ENCODE measurements at places on chromosomes 2 and 18.

DNA sequence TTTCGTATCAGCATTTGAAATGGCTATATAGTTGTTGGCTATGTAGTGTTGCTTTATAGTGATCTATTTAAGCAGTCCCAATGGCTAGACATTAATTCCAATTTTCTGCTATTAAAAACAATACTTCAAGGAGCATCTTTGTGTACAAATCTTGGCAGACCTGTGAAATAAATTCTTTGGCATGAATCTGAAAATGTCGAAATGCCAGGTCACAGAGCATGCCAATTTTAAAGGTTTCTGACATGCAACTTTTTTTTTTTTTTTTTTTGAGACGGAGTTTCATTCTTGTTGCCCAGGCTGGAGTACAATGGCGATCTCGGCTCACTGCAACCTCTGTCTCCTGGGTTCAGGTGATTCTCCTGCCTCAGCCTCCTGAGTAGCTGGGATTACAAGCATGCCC, 26.8 kb upstream of the CABLES1 start:
- DNase-seq: no peak

GRCh38 chr2:234044157-234044556, 6.3 kb upstream of the SPP2 start:
- no peak for DNase-seq

DNA sequence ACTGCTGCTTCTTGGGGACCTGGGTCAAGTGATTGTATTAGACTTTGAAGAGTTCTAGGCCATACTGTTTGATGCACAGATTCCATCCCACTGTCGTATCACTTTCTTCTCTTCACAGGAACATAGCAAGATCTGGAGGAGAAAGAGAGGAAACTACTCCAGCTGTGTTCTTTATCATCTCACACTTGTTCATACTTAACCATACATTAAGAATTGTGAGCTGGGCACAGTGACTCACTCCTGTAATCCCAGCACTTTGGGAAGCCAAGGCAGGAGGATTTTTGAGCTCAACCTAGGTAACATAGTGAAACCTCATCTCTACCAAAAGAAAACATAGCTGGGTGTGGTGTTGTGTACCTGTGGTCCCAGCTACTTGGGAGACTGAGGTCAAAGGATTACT, 111.7 kb downstream of the PARD3B start:
- no peak for DNase-seq

DNA sequence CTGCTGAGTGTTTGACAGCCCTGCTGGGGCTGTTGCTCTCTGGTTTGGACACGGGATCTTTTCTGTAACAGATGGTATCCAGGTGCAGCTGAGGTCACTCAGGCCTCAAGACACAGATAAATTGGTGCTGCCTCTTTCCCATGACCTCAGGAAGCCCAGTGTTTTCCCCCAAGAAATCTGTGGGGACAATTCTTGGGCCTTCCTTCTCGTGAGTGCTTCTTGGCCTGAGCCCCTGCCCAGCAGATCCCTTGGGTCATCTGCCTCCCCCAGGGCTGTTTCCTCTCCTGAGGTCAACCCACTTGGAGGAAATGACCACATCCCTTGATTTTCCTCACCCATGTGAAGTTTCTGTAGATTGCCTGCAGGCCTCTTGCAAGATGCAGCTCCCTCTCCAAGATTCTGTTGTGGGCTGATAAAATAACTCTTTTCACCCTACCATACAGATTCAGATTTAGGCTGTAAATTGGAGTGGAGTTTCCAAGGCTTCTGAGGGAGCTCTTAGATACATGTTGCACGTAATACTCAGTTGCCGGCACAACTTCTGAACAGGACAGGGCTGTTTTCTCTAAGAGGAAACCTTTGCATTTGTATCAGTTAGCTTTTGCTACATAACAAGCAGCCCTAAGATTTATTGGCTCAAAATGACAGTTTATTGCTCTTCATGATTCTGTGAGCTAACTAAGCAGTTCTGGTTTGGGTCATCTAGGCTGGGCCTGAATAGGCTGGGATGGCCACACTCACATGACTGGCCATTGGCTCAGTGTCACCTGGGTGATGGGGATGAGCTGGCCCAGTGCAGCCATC, 13.1 kb downstream of the ZAP70 start:
- DNase-seq: no peak

- DNase-seq: no peak
Measured at GRCh38 chr2:167404627-167405284, 516.5 kb downstream of the XIRP2 start.

Data from ecto neural progenitor cell (in vitro differentiated cells).